Natural killer cell treated with Interleukin-12 subunit alpha and Interleukin-12 subunit beta and Interleukin-15 and Interleukin-18, amount 100 ng/mL, for 72 hours (primary cell): ENCODE measurements at places on chromosomes 7 and 10. TPM values are rescaled to one million over a fixed set of nuclear protein-coding genes. Genes with fewer than 3 reads are reported as not detected.

CNPY1 gene
- total RNA-seq, result not detected

HOXA13 gene
- total RNA-seq, result not detected

PRR15 gene
- not detected for total RNA-seq

HYAL4 gene
- total RNA-seq, result not detected

LAMB1 gene
- not detected for total RNA-seq

MEOX2 gene
- total RNA-seq, result not detected

NKX1-2 gene
- total RNA-seq, result not detected

TMEM184A gene
- total RNA-seq, result not detected

RBP3 gene
- not detected for total RNA-seq

HDAC9 gene
- total RNA-seq, result 9.9 TPM

SPDYE6 gene
- not detected for total RNA-seq

NYAP1 gene
- not detected for total RNA-seq

NOS3 gene
- 1.2 TPM for total RNA-seq

NKX6-2 gene
- not detected for total RNA-seq

ABLIM1 gene
- total RNA-seq, result 7.9 TPM

PVRIG gene
- total RNA-seq, result 43.9 TPM
